ENCODE measurements at places on chromosomes 3 and 15.
A peak's percentile ranks its signal among the peaks of the same experiment; 100 is the strongest.

DNA sequence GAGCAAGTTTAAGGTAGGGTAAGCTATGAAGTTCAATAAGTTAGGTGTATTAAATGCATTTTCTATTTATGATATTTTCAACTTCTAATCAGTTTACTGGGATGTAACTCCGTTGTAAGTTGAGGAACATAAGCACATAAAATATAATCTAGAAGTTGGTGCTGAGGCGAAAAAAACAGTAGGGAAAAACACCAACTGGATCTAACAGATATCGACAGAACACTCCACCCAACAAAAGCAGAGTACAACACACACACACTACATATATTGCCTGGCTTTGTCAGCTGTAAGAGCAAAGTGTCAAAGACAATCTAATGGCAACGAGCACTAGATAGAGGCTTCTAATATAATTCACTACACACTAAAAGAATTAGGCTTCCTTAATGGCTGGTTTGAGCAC is 8.4 kb downstream of the PIK3R4 start:
- DNase-seq: no peak

DNA sequence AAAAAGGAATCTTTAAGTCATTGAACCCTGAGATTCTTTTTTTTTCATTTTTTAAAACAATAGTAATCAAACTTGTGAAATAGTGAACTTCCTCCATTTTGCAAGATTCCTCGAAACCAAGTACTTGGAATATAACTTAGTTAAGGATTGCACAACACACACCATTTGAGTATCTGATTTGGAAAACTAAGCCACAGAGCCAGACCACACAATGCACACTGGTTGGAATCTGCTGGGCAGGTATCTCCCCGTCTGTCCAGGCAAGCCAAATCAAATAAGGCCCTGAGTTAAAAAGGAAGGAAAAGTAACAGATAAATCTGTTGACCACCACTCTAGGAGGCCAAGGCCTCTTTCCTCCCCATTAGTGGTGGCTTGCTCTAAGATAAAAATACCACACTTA is 177.5 kb upstream of the ICE2 start:
- DNase-seq: no peak

DNA sequence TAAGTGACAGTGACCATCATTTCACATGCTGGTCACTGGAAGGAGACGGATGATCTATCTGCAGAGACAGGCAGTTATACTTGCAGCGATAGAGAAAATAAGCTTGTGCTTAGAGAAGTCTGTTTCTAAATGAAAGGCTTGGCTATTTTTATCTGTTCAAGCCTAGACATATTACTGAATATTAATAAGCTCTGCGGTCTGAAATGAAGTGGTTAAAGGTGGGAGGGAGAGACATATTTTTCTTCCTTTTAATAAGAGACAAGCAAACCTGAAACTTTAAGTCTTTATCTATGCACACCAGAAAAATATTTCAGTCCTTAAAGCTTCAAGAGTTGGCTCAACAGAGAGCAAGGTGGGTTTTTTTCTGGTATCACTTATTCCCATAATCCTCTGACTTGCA is 99.0 kb downstream of the CD200R1L start:
- DNase-seq: no peak

GRCh38 chr3:124685481-124685880 is 44.8 kb upstream of the UMPS start:
- DNase-seq: no peak

- DNase-seq: no peak
Measured at GRCh38 chr3:112531358-112531781, 30.4 kb downstream of the ATG3 start.

GRCh38 chr3:39177708-39178332 is 14.6 kb downstream of the XIRP1 start:
- DNase-seq: peak; percentile 83

- DNase-seq: no peak
Measured at GRCh38 chr3:4019501-4019900, 220.3 kb downstream of the LRRN1 start.

DNA sequence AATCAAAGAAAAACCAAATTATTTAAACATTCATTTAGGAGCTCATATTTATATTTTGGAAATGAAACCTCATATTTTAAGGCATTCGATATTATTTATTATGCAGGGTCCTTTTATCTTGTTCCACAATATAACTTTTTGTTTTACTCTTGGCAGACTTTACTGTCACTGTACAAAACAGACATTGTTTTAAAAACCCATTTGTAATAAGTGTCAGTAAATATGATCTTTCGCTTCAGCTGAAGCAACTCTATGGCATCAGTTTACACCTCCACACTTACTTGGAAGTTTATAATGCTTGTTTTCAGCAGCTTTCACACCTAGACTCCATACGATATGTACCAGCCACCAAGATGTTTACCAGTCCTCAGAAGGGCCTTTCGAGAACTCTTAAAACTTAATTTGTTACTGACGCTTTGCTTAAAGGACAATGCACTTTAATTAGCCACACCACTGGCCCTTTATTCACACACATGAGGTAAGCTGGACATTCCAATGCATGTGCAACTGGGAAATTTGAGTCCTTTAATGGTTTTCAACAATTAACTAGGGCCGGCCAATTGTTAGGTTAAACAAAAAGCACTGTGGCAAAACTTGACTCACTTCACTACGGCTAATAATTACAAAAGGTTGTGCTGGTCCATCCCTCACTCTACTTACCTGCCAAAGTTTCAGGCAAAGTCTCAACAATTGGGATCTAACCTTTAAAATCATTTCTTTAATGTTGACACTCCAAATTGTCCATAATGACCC is 16.7 kb downstream of the WWTR1 start:
- no peak for DNase-seq

DNA sequence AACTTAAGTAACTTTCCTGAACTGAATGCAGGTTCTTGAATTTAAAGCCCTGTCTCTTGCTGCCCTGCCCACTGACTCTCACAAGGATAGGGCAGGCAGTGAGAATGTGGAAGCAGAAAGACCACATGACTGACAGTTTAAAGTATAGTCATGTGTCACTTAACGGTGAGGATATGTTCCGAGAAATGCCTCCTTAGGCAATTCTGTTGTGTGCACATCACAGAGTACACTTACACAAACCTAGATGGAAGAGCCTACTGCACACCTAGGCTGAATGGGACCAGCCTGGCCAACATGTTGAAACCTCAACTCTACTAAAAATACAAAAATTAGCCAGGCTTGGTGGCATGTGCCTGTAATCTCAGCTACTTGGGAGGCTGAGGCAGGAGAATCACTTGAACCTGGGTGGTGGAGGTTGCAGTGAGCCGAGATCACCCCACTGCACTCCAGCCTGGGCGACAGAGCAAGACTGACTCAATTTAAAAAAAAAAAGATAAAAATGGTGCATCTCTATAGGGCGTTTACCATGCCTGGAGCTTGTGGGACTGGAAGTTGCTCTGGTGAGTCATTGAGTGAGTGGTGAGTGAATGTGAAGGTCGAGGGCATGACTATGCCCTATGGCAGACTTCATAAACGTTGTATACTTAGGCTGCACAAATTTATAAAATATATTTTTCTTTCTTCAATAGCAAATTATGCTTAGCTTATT is 18.9 kb upstream of the COPG1 start:
- DNase-seq: no peak

- DNase-seq: no peak
Measured at GRCh38 chr15:90165157-90165556, 36.0 kb upstream of the SEMA4B start.

DNA sequence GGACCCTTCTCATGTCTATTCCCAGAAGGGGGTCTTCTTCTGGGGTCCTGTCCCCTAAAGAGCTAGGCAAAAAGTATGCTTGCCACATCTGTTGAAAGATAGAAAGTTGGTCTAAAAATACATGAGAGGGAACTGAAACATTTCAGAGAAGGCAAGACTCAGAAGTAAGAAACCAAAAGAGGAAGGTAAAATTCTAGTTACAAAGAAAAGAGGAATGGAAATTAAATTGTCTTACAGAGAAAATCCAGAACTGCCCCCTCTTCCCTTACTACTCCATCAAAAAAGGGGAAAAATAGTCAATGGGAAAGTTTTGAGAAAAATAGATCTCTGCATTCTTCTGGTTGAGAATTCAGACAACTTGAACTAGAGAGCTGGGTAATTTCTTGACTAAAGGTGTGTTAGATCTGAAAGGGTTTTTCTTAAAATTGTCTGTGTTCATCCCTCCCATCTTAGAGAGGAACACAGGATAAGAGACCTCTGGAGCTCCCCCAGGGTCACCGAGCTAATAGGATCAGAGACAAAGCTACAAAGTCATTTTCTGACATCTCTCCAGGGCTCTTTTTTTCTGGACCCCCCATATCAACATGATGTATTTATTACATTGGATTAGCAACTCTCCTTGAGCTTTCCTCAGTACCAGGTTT is 32.3 kb upstream of the CCR2 start:
- DNase-seq: no peak

DNA sequence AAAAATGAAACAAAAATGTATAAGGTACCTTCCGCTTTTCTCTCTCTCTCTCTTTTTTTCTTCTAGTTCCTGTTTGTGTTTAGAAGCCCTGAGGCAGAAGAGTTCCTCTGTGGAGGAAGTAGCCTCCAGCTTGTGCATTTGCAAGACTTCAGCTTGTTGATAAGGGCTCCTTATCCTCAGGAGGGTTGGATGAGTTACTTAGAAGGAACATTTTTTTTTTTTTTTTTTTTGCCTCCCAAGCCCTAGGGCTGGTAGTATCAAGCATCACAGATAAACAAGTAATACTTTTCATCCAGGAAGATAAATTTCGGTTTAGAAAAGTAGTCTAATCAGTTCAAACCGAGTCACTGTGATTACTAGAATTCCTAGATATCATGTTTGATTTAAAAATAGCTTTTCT is 91.0 kb upstream of the CBLB start:
- DNase-seq: no peak
